ENCODE measurements at places on chromosomes 11 and 22.

GRCh38 chr11:94424662-94425061, 23.4 kb upstream of the GPR83 start:
- DNase-seq: no peak

DNA sequence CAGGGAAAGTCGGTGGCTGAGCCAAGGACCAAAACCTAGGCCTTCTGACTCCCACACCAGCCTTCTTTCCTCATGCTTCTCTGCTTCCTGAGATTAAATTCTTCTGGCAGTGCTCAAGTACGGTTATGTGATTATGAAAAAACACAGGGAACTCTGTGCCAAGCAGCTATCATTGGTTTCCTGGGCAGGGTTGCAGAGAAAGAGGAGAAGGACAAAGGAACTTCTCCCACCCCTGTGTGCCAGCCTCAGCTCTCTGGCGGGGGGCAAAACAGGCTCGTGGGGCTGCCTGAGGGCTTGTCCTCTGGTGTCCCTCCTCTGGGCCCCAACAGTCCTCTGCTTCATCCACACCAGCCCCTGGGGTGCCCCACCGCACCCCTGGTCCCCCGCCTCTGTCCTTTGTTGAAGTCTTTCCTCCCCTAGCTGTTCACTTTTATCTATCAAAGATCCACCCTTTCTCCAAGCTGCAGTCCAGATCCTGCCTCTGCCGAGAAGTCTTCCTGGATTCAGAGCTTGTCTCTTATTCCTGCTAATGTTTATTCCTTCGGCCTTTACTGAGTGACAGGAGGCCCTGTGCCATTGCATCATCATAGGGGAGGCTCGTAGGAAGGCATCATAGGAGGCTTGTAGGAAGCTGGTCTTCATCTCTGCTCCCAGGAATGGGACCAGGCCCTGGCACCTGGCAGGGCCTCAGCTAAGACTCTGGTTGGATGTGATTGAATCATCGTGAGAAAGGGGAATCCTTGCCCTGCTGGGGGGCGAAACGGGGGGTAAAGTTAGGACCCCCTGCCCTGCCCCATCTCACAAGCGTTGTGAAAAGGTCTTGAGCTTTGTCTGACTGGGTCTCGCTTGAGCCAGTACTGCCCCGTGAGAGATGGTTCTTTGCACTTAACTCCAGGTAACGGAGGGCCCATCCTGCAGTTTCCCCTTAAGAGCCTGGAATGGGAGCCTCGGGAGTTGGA, 11.5 kb upstream of the FTH1 start:
- DNase-seq: no peak

DNA sequence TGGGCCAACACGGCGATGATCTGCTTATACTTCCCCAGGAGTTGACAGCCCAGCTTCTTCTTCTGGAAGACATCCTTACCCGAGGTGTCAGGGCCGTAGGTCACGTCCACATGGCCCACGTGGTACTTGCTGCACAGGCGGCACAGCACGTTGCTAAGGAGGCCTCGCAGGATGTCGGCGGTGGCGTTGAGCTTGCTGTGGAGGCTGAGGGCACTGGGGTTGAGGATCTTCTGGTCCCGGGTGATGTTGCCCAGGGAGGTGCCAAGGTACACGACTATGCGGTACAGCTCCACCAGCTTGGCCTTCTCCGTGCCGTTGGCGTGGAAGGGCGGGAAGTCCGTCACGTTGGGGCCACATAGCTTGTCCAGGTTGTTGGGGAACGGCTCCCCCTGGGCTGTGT, 2.9 kb downstream of the LIF start:
- DNase-seq: no peak

DNA sequence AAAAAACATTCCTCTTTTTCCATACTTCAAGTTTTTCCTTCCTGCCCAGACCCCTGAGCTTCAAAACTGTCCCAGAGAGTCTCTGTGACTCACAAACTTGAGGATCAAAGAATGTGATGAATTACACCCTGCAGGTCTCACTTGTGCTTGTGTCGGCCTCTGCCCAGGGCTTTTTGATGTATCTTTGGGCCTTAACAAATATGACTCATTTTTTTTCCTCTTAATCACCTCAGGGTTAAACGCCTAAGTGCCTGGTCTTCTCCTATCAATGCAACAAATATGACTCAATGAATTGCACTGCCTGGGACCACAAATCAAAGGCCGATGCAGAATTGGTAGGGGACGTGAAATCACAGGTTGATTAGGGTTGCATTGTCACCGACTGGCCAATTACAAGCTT, 267.7 kb downstream of the LARGE1 start:
- DNase-seq: no peak

- DNase-seq: no peak
These were observed 65.5 kb downstream of the GGTLC2 start for GRCh38 chr22:22709719-22710445.

- no peak for DNase-seq
These were observed 931.1 kb upstream of the TENM4 start for GRCh38 chr11:80371931-80372330.

DNA sequence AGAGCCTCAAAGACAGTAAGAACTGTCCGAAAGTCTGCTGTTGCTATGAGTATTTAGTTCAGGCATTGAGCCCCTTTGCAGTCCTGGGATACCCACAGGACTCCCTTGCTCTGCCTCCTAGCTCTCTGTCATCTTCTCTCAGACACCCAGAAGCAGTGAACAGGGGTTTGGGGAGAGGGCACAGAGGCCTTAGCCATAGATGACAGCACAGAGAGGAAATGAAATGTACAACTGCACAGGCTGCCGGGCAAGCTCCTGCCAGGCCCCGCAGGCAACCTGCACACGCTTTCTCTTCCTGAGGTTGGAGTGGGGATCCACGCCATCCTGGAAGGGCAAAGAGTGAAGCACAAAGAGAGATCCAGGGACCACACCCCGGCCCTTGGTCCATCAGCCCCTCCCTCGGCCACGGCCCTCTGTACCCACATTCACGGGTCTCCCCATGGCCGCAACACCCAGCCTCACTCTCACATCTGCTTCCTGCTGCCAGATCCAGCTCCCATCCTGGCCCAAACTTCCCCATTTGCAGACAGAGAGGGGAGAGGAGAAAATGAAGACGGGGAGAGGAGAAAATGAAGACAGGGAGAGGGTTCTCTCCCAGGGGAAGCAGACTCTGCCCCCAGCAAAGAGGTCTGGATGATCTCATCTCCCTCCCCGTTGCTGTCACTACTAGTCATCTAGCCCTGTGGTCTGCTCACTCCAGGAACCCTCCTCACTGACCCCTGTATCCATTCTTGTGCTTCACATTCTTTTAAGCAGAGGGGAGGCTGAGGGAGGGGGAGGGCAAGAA, 40.7 kb downstream of the CD6 start:
- no peak for DNase-seq

DNA sequence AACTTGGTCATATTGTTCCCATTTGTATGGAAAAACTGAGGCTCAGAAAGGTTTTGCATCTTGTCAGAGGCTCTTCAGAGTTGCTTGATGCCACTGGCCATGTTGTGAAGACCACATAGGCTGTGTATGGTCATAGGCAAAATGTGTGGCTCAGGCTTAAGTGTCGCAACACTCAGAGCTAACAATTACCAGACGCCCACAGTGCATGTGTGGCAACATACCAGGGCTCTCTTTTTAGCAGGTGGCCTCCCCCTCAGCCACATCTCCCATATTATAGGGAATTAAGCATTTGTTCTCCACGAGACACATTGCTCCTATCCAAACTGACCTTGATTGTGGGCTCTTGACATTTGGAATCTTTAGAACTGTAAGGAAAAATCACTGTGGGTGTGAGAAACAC, 802.5 kb downstream of the DLG2 start:
- DNase-seq: no peak

DNA sequence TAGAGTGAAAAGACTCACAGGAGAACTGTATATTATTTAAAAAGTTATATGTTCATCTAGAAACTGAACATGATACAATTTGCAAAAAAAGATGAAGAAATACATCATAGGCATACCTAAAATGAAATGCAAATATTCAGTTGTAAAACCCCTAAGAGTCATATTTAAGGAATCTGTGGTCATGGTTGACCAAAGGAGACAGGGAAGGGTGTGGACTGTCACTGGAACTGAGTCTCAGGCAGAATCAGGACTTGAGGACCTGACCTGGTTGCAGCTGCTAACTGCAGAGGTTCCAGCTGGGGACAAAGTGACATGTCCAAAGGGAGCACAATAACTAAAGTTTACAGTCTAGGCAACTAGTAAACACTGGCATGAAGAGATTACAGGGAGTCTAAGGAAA, 211.3 kb upstream of the RAG2 start:
- no peak for DNase-seq

- DNase-seq: no peak
These were observed 837.5 kb upstream of the LRRC4C start for GRCh38 chr11:42296910-42297309.
